Stimulated activated CD4-positive, alpha-beta T cell treated with anti-CD3 and anti-CD28 coated beads, Interleukin-4, amount 100 ng/mL, for 4 hours (primary cell): ENCODE measurements at places on chromosomes 13 and 19.

- no peak for DNase-seq
Observed at GRCh38 chr13:112445411-112446271, 69.5 kb downstream of the SPACA7 start.

DNA sequence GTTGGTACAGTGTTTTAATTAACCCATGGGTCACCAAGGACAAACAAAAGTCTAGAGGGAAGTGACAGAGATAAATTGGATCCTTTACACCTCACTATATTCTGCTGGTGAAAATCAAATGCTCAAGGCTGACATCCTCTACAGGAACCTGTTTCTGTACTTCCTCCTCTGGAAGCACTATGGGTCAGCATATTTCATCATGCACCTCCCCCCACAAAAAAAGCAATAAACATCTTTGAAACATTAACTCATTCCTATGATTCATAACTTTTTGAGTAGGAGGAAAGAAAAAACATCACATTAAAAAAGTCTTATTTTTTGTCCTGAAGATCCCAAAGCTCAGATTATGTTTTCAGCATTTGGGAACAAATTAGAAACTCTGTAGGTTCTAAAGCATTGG, 588.3 kb upstream of the SGCG start:
- no peak for DNase-seq

GRCh38 chr13:35614666-35615065, 138.2 kb upstream of the MAB21L1 start:
- no peak for DNase-seq

GRCh38 chr13:109818886-109819285, 32.5 kb upstream of the IRS2 start:
- DNase-seq, result no peak

- no peak for DNase-seq
Observed at GRCh38 chr13:83378908-83379307, 503.4 kb downstream of the SLITRK1 start.
